Activated CD4-positive, alpha-beta T cell treated with anti-CD3 and anti-CD28 coated beads, Interleukin-2, amount 50 U/mL, for 48 hours (primary cell): ENCODE measurements at places on chromosomes 11 and 22.

- no peak for DNase-seq
Observed at GRCh38 chr11:1422481-1422880, 32.7 kb downstream of the BRSK2 start.

GRCh38 chr11:66112601-66113499 is 42.8 kb downstream of the PACS1 start:
- DNase-seq = no peak

GRCh38 chr11:61783717-61784505 is 8.5 kb downstream of the TMEM258 start:
- no peak for DNase-seq

DNA sequence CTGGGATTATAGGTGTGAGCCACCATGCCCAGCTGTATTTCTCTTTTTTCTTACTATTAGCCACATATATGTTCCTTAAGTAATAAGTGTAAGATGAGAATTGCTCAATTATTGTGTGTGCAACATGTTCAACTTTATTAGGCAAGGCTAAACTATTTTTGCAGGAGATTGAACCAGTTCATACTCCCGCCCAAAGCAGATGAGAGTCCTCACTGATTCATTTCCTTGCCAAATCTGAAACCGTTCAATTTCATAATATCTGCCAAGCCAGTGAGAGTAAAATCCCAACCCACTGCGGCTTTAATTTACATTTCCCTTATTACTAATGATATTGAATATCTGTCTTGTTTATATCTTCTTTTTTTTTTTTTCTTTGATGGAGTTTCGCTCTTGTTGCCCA is 48.4 kb downstream of the KCNJ4 start:
- DNase-seq = no peak

- no peak for DNase-seq
Observed at GRCh38 chr11:6576471-6577373, 26.7 kb downstream of the RRP8 start.

DNA sequence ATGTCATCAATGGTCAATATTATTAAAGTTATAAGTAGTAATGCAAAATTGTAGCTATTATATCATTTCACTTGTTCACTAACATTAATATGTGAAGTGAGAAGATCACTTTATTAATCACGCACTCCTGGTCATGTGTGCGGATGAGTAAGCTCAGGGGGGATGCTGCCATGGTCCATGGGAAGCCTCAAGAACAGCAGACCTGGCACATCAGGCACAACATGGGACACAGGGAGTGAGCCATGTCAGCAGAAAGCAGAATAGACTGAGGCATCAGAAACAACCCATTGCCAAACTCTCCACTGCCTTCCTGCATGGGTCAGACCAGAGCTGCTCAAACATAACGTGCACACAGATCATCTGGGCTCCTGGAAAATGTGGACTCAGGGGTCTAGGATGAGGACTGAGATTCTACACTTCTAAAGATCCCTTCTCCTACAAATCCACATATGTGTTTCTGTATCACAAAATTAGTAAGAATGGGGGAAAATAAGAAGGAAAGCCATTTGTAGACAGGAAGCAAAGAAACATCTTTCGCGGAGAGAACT is 63.8 kb upstream of the VPREB1 start:
- no peak for DNase-seq

DNA sequence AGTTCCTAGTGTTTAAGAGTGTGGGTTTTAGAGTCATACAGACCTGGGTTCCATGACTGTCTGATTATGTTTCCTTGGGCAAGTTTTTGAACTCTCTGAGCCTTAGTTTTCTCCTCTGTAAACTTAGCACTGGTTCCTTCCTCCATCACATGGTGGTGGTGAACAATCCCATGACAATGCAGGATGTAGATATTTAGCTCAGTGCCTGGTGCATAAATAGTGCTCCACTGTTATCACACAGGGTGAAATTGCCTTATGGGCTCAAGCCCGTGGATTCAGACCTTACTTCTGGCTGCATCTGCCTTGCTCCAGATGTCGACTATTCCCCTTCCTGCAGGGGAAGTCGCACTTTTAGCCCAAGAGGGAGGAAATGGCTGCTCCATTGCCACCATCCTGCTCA is 62.7 kb downstream of the LDLRAD3 start:
- no peak for DNase-seq

GRCh38 chr11:12224537-12224893 is 114.1 kb downstream of the MICAL2 start:
- peak; percentile 94 for DNase-seq

DNA sequence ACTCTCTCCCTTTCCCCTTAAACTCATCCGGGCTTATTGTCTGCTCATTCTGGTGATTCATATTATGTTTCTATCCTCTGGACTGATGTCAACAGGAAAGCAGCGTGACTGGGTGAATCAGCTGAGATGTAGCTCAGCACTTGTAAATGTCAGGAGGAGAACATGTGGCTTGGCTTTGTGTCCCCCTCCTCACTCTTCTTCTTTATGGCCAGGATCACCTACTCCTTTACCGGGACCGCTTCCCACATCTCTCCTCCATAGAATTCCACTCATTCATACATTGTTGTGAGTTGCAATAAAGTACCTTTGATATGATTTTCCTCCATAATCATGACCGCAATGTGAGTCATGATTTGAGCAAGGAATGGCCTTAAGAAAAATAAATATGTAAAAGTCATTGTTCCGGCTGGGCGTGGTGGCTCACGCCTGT is 15.8 kb upstream of the SYN3 start:
- DNase-seq = no peak

- DNase-seq = no peak
Observed at GRCh38 chr11:28836285-28837081, 728.3 kb downstream of the METTL15 start.

DNA sequence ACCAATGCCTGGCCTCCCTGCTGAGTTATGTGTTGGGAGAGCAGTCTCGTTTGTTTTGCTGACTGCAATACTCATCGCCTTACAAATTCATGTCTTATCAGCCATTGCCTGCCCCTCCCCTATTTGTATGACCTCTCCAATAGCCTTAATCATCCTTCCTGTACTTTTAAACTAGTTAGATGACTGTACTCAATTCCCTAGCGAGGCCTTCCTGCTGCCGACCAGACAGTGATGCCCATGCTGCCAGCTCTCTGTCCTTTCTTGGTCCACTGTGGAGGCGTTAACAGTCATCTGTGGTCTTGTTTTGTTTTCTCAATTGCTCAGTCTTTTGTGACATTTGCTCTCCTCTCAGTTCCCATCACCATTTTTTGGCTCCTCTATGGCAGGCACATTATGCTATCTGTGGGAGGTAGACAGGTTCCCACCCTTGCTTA is 20.3 kb upstream of the YPEL1 start:
- no peak for DNase-seq

- DNase-seq = peak; percentile 68
Observed at GRCh38 chr11:123407130-123407995, 22.7 kb upstream of the GRAMD1B start.

- no peak for DNase-seq
Observed at GRCh38 chr11:116194156-116194904, 578.5 kb downstream of the BUD13 start.

DNA sequence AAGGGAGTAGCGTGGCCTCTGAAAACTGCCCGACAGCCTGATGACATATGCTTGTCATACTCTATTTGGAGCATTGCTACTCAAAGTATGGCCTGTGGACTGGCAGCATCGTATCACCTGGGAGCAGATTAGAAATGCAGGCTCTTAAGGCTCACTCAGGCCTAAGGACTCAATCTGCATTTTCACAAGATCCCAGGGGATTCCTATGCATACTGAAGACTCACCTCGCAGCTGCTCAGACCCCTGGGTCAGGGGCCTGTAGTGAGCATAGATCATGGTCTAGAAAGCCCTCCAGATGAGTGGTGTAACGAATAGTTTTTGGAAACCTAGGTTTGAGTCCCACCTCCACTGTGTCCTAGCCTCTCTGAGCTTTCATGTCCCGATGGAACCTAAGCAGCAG is 126.3 kb downstream of the FEZ1 start:
- no peak for DNase-seq

DNA sequence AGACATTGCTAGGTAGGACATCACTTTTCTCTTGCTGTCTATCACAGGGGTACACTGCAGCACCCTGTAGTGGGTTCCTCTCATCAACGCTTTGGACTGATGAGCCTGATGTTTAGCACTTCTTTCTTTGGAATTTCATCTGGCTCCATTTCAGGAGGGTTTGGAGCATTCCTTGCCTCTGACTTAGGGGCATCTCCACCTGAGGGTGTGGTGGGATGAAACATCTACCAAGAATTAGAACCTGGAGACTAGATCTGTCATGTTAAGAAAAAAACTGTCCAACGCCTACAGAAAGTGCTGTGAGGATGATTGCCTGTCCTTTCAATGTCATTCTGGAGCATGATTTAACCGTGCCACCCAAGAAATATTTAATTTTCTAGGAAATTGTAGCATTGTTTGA is 648.4 kb downstream of the ETS1 start:
- DNase-seq = no peak

GRCh38 chr22:33875316-33875715 is 45.0 kb downstream of the LARGE1 start:
- no peak for DNase-seq

DNA sequence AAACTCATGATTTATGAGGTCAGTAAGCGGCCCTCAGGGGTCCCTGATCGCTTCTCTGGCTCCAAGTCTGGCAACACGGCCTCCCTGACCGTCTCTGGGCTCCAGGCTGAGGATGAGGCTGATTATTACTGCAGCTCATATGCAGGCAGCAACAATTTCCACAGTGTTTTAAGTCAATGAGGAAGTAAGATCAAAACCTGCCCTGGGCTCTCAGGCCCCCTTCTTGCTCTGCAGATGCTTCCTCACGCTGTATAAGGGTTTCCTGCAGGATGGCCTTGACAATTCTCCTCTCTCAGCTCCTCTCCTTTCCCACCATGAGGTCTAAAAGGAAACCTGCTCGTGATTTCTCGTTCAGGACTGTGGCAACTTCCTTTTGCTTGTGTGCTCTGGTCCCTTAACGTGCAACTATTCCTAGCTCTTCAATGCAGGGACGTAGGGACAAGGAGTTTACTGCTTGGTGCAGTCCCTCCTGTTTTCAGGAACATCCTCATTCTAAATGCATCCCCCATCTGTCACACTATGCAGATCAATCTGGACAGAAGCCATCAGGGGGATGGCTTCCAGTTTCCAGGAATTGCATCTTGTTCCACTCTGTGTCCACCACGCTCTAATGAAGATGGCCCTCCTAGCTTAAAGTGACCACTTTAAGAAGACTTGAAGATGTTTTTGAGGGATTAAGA is 64.3 kb upstream of the IGLL5 start:
- DNase-seq = no peak

- no peak for DNase-seq
Observed at GRCh38 chr11:128261011-128261421, 326.3 kb downstream of the ETS1 start.

DNA sequence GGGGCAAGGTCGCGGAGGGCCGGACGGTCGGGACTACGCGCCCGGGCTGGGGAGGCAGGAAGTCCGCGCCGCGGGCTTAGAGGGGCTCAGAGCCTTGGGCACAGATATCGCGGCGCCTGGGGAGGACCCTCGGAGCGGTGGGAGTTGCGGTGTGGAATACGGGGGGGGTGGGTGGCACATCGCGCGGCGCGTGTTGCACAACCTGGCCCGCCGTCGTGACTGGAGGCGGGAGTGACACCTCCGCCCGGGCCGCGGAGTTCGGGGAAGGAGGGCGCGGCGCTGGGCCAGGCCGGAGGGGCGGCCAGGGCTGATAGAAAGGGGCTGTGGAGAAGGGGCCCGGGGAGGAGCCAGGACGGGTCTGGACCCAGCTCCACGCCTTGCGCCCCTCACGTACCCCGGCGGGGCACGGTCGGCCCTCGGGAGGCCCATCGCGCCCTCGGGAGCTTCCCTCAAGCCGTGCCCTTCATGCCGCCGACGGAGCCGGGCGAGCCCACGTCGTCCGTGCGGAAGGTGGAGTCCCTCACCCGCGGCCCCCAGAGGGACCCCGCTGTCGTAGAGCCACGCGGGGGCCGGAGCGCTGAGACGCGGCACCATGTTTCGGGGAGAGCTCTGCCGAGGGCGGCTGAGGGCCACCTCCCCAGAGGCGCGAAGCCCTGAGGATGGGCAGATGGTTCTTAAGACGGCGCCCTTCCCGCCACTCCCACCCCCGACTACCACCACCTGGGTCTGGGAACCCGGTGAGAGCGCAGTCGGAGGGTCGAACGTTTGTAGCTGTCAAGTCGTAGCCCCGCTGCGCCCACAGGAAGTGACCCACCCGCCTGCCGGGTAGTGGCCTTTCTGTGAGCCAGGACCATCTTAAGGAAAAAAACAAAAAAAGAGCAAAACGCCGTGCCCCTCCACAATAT is 729 bp downstream of the IL17RA start:
- DNase-seq = peak; percentile 46

DNA sequence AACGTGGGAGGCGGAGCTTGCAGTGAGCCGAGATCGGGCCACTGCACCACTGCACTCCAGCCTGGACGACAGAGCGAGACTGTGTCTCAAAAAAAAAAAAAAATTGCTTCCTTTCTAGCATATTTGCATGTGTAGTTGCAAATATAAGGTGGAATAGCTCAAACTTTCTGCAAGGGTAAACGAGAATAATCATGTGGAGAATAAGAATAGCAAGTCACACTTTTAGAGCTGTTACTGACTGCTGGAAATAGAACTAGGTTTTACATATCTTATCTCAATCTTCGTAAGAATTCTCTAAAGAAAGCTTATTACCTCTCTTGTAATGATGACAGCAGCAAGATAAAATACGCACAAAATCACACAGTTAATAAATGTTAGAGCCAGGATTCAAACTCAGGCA is 1.6 kb downstream of the L3MBTL2 start:
- no peak for DNase-seq

DNA sequence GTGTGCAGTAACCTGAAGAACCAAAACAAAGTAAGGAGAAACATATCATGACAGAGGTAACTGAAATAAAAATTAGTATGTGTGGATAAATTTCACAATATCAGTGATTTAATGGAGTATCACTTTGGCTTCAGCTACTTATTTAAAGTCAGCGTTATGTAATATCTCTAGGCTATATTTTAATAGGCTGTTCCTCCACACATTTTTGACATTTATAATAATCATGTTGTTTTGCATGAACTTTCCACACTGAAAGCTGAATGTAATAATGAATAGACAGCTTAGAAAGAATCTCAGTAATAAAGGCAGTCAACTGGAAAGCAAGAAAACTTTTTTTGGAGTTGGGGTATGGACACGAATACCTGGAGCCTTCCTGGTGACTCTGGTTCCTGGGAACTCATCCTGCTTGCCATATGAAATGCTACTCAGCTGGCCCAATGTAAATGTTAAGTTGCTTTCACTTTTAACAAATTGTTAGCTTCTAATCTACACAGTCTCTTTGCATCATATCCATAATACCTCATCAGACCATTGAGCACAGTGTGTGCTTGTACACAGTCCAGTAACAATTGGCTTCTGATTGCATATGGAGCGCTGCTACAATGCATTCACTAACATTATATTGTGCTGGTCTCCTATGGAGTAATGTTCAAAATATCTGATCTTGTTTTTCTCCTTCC is 257.7 kb downstream of the SOX6 start:
- no peak for DNase-seq

DNA sequence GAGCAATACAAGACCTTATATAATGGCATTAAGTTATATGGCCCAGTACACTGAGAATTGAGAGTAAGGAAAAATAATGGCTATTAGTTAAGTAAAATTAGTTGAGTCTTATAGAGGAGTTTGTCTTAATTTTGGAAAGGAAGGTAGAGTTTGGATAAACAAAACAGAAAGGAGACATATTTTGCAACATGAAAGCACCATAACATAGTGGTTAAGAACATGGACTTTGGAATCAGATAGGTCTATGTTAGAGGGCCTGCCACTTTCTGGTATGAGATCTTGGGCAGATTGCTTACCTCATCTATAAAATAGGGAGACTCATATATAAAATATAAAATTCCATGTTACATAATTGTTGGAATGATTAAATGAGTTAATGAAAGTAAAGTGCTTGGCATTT is 68.9 kb downstream of the CSTPP1 start:
- no peak for DNase-seq

- no peak for DNase-seq
Observed at GRCh38 chr11:405954-406795, 8.6 kb downstream of the SIGIRR start.
